ENCODE measurements at places on chromosomes 2 and 18.

- DNase-seq, result no peak
Observed at GRCh38 chr18:77522051-77522675, 272.5 kb downstream of the GALR1 start.

GRCh38 chr18:58252166-58252565 lies 208.1 kb downstream of the NEDD4L start:
- DNase-seq, result no peak

DNA sequence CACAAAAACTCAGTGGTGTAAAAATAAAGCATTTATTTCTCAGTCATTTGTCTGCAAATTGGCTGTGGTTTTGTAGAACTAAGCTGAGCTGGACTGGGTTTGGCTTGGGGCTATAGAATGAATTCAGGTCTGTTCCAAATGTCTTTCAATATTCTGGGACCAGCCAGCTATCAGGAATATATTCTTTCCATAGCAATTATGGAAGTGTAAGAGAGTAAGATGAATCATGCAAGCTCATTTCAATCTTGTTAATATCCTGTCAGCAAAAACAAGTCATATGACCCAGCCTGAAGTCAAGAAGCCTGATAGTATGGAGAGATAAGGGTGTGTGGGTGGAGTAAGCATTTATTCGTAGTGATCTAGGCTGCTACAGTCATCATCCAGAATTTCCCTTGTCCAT lies 481.0 kb upstream of the CDH2 start:
- no peak for DNase-seq

GRCh38 chr2:85401844-85402243 lies 8.3 kb downstream of the CAPG start:
- no peak for DNase-seq

GRCh38 chr2:230961091-230961491 lies 34.8 kb upstream of the SPATA3 start:
- no peak for DNase-seq

DNA sequence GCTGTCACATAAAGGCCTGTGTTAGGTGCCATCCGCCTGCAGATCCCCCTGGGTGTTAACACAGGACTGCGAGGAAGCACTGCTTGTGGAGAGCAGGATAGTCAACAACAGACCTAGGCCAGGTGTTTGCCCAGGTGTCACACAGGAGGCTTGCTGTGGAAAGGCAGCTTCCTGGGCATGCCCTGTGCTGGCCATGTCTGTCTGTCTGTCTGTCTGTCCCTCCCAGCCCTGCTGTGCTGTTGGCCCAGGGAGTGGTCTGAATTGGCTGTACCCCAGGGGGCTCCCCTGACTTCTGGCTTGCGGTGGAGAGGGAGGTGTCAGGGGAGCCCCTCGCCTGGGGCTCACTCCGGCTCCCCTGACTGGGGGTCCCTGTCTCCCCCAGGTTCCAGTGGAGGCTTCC lies 53.2 kb downstream of the SH3BP4 start:
- no peak for DNase-seq

DNA sequence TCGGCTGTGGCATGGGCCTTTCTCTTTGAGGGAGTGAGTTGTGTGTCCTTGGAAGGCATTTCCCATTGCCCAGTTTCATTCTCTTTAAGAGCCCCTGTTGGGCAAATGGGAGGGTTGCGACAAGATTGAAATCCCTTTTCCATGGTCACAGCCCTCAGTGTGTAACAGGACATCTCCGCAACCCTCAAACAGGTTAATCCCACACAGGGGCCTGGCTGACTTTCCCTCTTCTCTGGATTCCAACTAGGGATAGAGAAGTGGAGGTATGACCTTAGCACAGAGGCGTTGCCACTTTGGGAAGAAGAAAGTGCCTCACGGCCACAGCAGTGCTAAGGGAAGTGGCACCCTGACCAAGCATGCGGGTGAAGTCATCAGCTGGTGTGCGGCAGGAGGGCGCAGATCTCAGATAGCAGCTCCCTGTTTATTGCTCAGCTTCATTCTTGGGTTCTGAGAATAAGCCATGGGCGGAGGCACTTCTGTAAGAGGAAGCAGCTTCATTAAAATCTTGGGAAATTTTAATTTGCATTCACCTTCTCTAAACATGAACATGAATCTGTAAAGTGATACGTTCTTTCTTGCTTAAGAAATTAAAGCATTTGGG lies 256.5 kb downstream of the GBX2 start:
- DNase-seq, result no peak

- DNase-seq, result no peak
Observed at GRCh38 chr2:212242724-212243123, 295.9 kb downstream of the ERBB4 start.

DNA sequence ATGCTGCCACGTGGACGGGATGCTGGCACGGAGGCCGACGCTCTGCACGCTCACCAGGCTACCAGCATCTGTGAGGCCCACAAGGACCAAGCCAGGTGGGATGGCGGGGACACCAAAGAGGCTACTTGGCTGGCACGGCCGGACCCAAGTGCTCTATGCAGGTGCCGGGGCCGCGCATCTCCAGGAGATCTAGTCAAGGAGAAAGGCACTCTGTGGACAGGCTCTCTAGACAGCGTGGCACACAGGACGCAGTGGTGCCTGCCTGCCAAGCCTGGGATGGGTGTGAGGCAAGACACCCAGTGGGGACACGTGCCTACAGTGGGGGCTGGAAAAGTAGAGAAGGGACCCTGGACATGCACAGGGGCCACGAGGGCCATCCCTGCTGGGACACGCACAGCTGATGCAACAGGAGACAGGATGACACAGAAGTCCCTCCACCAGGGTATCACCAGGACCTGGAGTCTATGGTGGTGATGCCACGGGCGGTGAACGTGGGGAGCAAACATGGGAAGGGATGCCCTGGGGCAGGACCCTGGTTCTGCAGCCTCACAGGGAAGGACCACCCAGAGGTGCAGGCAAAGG lies 28.5 kb downstream of the ZNF516 start:
- DNase-seq, result no peak

DNA sequence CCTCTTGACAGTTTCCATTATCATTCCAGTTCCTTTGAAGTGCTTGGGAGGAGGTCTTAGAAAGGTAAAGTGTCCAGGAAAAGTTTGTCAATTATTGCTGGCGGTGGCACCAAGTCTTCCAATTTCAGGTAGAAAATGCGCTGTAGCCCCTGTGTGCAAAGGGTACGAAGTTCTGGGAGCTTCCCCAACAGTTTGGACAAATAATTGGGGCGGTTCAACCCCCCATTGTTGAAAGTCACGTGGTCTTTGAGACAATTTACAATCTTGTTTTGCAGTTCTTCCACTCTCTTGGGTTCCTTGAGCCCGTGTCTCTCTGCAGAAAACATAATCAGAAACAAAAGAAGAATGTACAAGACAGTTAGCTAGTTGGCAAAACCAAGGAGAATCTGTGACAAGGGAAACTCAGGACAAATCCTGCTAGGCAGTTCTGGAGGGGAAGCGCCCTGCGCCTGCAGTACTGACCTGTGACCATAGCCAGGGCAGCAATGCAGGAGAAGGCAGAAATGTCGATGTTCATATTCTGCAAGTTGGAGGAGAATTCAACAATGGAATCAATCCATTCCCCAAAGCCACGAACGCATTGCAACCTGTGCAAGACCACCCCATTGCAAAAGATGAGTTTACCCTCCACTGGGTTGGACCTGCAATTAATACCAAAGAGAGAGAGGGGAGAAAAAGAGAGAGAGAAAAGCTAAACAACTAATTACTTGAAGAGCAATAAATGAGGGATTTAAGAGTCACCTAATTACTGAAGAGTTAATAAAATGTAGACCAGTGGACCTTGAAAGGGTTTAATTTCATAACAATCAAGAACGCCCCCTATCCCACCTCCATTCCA lies 6.6 kb downstream of the NR4A2 start:
- DNase-seq, result no peak

DNA sequence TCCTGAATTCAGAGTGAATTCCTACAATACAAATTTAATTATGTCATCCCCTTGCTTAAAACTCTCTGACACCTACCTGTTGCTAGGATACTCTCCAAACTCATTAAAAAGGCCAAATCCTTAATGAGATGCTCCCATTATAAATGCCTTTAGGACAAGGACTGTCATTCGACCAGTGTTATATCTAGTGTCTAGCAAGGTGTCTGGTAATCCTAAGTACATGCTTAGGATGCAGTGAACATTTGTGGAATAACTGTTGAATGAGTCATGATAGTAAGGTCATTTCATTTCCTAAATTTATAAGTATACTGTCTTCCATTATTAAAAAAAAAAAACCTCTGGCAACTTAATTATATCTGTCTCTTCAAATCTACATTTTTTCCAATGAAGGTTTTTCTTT lies 588.9 kb upstream of the NRXN1 start:
- no peak for DNase-seq

- no peak for DNase-seq
Observed at GRCh38 chr18:77144451-77145118, 12.0 kb upstream of the MBP start.

DNA sequence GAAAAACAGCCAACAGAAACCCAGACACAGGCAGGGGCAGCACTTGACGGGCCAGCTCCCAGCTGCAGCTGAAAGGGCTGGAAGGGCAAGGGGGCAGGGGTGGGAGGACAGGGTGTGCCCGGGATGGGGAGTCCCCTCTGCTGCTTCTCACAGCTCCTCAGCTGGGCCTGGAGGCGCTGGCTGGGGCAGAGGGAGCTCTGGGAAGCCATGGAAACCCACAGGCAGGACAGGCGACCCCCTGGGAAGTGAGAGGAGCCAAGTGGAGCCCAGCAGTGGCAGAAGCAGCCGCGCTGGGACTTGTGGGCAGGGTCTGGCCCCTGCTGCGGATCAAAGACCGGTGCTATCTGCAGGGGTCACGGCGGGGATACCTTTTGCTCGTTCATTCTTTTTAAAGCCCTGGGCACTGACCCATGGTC lies 20.7 kb downstream of the OTOF start:
- DNase-seq, result no peak

- DNase-seq, result no peak
Observed at GRCh38 chr2:163828771-163829170, 93.0 kb upstream of the FIGN start.

- DNase-seq, result no peak
Observed at GRCh38 chr2:36287363-36288275, 68.0 kb upstream of the CRIM1 start.

GRCh38 chr18:11047156-11047555 lies 102.2 kb downstream of the PIEZO2 start:
- no peak for DNase-seq

DNA sequence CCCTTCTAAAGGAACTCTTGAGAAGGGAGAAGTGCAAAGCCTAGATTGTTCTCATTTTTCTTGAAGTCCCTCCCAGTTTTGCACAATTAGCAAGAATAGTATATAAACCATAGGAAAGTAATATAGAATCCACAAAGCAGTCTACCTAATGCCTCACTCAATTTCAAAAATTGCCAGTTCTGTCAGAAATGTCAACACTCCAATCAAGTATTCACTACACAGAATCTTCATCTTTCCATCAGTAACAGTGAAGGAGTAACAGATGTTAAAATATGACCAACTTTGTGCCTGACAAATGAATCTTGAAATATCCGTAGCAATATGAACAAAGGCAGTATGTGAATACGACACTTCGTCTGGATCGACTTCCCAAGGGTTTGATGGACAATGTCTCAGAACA lies 56.3 kb downstream of the RBMS1 start:
- no peak for DNase-seq

- no peak for DNase-seq
Observed at GRCh38 chr2:43852196-43852730, 13.5 kb downstream of the ABCG8 start.

DNA sequence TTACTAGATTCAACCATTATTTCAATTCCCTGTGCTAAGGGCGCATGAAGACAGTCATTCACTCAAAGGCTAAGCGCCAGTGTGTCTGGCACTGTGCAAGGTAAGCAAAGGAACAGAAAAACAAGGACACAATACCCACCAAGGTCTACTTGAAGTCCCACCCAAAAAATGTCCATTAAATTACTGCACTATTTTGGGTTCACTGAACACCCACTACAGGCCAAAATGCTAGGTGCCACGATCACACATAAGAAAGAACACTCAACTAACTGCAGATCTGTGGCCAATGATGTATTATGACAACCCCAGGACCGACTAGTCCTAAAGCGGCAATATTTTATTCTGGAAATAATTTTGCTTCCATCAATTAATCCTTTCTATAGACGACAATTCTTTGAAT lies 1.8 kb downstream of the TMEM131 start:
- no peak for DNase-seq

DNA sequence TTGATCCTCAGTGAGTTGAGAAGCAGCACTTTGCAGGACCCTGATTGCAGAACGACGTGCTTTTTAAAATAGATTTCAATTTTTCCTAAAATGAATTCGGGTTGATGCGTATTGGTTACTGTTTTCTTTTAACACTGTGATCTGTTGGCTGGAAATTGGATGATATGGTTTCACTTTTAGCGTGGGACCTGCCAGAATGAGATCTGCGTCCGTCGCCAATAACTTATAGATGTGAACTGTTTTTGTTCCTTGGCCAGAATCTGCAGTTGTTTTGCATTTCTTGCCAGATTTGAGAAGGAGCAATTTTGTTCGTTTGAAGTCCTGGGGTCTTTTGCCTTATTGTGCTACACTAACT lies 703 bp downstream of the UGGT1 start:
- no peak for DNase-seq

DNA sequence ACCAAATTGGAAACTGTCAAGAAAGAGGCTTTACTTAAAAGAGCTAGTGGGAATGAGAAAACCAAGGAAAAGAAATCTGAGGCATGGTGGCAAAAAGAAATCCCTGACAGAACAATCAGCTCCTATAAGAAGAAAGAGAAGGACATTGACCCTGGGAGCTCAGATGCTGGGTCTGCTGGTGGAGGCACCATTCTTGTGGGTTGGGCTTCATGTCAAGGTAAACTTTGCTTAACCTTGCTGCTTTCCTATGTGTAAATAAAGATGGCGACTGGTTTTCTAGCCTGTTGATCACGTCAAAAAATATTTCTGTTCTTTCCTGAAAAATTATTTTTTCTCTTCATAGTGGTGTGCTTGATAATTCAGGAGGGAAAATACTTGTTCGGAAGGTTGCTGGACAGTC lies 58.1 kb downstream of the VIT start:
- no peak for DNase-seq

- DNase-seq, result no peak
Observed at GRCh38 chr18:27860701-27861107, 316.2 kb downstream of the CDH2 start.

DNA sequence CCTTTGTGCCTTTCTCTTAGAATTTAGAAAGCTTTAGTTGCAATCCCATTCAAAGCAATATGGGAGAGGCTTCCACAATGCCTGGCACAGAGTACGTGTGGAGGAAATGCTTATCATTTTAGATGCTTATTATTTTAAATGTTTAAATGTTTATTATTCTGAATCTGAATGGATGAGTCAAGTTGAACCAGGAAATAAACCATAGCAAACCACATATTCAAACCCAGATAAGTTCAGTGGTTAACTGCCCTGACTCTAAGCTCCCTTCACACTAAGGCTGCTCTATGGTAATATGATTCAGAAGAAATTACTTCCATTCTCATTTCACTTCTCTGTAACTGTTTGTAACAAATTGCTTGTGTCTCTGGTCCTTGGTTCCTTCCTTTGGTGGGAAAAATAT lies 5.2 kb upstream of the PPP4R1 start:
- no peak for DNase-seq

GRCh38 chr2:104025295-104025694 lies 828.6 kb upstream of the POU3F3 start:
- DNase-seq, result no peak

GRCh38 chr18:50819027-50819727 lies 639 bp downstream of the MRO start:
- no peak for DNase-seq
